ENCODE measurements at places on chromosomes 3 and 15. TPM values are rescaled to one million over a fixed set of nuclear protein-coding genes. Genes with fewer than 3 reads are reported as not detected.

DNA sequence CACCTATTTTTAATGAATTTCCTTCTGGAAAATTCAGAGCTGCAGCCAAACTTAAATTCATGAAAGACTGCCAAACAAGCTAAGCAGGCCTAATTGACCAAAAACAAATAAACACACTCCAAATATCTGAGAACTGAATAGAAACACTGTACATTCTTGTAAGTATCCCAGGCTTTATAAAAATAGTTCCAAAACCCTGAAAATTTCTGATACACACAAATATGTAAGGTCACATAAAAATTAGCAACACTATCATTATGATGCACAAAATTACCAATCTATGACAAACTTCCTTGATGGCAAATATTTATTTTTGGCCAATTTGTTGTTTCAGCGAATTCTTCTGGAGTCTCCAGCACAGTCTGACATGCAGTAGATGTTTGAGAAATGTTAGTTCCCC lies 117.9 kb upstream of the UBE2E2 start:
- DNase-seq, result no peak

- DNase-seq, result no peak
Measured at GRCh38 chr15:91576096-91576495, 277.4 kb upstream of the SLCO3A1 start.

DNA sequence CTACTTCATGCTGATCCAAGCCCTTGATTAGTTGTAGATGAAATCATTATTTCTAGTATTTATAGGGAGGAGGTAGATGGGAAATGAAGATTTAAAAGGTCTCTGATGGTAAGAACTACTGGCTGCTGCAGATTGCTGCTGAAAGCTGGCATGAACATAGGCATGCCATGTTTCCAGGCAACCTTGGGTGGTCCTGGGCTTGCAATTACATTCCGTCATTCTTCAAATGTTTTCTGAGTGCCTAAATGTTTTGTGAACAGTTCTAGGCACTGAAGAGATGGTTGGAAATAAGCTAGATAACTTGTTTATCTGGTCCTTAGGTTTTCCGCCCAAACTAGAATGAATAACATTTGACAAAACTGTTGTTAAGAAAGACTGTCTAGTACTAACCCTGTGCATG lies 95.8 kb downstream of the KCNAB1 start:
- no peak for DNase-seq

DNA sequence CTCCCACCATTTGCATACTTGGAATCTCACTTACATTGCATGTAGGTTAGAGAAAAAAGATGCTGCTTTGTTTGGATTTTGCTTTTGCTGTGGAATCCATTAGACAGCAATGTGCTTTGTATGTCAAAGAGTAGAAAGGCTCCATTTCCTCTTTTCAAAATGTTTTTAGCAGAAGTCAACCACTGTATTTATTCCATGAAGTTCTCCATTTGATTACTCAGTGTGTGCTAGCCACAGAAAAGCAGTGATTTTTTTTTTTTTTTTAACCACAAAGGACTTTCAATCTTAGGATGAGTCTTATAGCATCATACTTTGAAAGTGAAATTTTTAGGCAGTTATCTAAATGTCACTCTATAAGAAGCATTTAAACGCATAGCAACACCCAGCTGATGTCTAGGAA lies 285.0 kb upstream of the ADAMTS9 start:
- no peak for DNase-seq

DNA sequence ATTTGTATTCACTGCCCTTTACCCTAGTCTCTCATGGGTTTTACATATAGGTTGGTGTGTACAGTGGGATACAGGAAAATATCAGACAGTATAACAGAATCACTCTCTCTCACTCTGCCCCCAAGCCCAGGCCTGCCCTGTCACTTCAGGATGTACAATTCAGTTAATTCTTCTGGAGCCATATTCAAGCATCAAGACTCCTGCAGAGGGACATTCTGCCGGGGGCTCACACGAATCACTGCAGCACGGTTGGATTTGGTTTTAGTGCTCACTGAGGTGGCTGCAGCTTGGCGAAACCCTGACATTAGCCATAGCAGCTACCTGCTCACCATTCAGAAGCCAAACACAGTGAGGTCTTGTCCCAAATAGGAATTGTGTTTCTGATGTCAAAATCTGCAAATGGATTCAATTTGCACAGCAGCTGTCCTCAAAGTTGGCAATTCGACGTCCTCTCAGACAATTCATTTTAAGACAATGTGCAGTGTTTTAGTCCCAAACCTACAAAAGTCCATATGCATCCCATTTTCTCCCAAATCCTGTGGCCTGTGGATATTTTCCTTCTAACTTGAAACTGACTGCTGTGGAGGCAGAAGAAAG lies 82.9 kb downstream of the CHSY1 start:
- no peak for DNase-seq

DNA sequence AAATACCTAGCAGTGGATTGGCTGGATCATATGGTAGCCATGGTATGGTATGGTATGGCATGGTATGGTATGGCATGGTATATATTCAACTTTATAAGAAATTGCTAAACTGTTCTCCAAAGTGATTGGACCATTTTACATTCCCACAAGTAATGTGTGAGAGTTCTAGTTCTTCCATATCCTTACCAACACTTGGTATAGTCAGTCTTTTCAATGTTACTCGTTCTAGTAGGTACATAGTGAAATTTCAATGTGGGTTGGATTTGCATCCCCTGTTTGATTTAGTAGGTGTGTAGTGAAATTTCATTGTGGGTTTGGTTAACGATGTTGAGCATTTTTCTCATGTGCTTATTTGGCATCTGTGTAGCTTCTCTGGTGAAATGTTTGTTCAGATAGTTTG lies 154.3 kb downstream of the ITPR1 start:
- no peak for DNase-seq

Gene STRC
- total RNA-seq, result 1.0 TPM

All from MCF 10A (cell line).